Epithelial cell of proximal tubule (primary cell): ENCODE measurements at places on chromosomes 4 and X.

DNA sequence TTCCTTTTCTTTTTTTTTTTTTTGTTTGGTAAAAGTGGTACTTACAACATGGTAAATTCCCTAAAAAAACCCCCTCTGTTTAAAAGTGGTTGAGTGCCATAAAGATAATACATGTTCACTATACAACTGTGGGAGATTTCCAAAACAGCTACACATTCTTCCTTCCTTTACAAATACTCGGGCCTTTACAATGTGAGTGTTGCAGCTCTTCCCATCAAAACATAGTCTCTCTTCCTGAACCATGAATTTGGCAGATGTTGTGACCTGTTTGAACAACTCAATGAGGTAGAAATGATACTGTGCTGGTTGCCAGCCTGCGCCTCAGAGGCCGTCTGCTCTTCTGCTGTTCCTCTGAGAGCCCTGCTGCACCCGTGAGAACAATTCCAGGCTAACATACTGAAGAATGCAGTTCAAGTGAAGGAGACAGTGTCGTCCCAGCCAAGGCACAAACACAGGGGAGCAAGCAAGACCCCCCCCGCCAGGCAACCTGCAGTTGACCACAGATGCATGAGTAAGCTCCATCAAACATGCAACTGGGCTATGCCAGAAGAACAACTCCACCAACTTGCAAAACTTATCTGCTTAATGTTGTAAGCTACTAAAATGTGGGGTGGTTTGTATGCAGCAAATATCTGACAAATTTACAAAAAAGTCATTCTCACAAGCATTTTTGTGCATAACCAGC, 645.0 kb downstream of the PCDH7 start:
- DNase-seq, result no peak

DNA sequence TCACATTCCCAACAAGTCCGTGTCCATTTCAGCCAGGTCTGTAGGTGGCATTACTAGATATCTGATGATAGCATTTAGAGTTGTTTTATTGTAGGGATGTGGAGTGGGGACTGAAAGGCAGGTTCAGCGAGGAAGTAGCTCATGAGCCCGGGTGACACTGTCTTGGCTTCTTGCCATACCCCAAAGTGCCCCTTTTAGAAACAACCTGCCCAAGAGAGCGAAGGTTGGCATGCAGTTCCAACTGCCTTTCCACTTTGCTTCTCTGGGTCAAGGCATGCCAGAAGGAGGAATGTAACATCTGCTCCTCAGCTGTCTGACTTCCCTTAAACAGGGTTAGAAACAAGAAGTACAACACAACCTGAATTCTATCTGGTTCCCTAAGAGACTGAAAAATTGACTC, 9.0 kb downstream of the GRIA3 start:
- no peak for DNase-seq

- DNase-seq, result no peak
Measured at GRCh38 chr4:13522282-13523104, 21.8 kb downstream of the NKX3-2 start.

- DNase-seq, result no peak
Measured at GRCh38 chrX:72254816-72255215, 16.0 kb upstream of the ERCC6L start.

- no peak for DNase-seq
Measured at GRCh38 chr4:101349801-101350064, 2.4 kb upstream of the PPP3CA start.

DNA sequence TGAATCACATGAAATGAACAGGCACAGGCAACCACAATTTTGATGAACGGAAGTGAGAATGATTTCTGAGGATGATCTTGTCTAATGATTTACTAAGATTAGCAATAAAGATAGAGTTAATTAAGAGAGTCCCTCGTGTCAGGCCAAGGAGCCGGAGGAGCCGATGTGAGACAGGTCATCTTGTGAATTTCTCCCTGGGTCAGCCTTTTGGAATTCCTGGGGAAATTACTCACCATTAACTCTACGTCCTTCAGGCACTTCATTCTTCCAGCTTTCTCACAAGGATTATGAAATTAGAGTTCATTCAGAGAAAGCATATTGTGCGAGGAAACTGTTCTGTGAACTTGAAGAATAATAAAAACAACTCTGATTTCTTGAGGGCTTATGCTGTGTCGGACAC, 86.7 kb downstream of the PSAPL1 start:
- peak; percentile 66 for DNase-seq

- no peak for DNase-seq
Measured at GRCh38 chr4:173503330-173504180, 26.5 kb downstream of the HAND2 start.

DNA sequence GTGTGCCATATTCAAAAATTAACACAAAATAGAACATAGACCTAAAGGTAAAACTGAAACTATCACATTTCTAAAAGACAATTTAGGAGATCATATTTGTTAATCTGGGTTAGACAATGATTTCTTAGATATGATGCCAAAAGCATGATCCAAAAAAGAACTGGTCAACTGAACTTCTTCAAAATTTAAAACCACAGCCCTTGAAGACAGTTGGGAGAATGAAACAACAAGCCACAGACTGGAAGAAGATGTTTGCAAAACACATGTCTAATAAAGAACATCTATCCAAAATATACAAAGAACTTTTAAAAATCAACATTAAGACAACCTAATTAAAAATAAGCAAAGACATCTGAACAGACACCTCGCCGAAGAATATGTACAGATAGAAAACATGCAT, 19.5 kb downstream of the COMMD8 start:
- no peak for DNase-seq

GRCh38 chrX:136202889-136203288, 48.3 kb downstream of the MAP7D3 start:
- DNase-seq, result no peak

- DNase-seq, result no peak
Measured at GRCh38 chr4:152243896-152244595, 291.8 kb downstream of the FBXW7 start.

DNA sequence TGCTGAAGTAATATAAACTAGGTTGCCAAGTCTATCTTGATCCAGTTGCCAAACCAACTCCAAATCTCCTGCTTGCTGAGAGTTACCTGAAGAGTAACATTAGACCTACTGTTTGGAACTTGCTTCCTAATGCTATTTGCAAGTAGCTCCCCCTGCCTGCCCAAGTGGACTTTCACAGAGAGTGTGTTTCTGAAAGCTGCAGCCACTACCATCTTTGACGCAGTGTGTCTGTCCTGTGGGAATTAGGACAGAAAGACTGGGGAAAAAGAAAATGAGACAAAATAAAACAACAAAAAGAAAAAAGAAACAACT, 195.0 kb upstream of the HS3ST1 start:
- no peak for DNase-seq
